ENCODE measurements at places on chromosomes 1 and 21. TPM values are rescaled to one million over a fixed set of nuclear protein-coding genes. Genes with fewer than 3 reads are reported as not detected.

CTSK gene
- total RNA-seq, result 6.6 TPM

CFHR1 gene
- not detected for total RNA-seq

CDK18 gene
- total RNA-seq, result 0.78 TPM

HTR1D gene
- not detected for total RNA-seq

GRCh38 chr1:112397841-112398240 lies 1.8 kb downstream of the CTTNBP2NL start:
- DNase-seq, result no peak

DNA sequence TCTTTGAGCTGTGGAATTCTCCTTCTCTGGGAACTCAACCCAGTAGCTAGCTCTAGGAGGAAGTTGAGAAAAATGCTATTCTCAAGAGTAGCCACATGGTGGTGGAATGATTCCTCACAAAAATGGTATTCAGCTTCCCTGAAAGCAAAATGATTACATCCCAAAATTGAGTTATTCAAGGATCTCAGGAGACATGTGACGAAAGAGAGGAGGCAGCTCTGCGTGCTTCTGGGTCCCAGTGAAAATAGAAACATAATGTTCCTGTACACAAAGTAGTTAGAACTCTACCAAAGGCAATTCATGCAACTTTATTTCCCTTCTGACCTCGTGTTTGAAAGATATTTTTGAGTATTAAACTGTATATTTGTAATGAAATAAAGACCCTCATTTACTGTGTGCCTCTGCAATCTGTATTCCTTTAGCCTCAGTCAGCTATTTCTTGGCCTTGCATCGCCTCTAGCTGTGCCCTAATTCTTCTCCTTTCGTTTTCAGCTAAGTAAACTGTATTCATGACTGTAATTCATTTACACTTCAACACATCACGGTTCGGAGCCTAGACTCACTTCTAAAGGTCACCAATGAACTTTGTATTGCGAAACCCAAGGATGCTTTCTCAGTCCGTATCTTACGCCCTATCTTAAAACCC lies 167.3 kb downstream of the FASLG start:
- DNase-seq, result no peak

GRCh38 chr1:9376430-9376829 lies 83.7 kb downstream of the SPSB1 start:
- DNase-seq, result no peak

DNA sequence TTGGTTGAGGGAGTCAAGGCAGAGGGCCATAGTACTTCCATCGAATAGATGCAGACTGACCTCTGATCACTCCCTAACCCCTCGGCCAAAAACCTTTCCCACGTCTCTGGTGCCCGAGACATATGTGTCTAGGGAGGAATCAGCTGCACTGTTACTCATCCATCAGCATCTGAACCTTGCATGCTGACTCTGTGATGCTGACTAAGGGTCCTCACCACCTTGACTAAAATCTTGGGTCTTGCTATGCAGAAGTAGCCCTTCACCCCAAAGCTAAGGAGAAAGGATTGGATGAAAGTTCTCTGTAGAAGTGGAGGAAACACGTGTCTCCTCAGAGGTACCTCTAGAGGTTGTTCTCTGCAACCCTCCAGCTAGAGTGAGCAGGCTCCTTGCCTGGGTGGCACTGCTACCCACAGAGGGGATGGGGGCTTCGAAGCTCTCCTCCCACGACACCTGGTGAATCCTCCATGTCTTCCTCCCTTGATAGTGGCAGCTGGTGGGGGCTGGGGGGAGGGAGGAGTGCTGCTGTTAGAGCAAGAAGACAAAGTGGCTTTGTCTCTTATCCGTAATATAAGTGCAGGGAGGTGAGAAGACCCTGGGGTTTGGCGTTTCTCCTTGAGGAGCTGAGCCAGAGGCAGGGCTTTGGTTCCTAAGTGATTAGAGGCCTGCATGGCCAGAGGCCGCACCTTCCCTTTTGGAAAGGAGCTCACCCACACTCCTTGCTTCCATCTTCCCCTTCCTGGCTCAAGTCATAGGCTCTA lies 45.1 kb downstream of the ATP2B4 start:
- DNase-seq, result no peak

DNA sequence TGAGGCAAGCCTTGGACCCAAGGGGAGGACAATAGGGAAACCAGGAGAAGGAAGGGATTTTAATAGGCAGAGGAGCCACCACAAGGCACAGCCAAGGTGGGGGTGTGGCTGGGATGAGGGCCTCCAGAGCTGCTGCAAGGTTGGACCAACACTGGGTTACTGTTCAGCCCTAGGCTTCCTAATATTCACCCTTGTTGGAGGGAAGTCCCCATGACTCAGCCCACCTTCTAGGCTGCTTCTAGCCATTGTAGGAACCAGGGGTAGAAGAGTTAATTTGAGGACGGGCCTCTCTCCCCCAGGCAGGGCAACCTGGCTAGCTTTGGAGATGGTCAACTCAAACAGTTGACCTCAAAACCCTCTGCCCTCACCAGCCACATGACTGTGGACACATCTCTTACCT lies 59.5 kb downstream of the KCNN3 start:
- no peak for DNase-seq

DNA sequence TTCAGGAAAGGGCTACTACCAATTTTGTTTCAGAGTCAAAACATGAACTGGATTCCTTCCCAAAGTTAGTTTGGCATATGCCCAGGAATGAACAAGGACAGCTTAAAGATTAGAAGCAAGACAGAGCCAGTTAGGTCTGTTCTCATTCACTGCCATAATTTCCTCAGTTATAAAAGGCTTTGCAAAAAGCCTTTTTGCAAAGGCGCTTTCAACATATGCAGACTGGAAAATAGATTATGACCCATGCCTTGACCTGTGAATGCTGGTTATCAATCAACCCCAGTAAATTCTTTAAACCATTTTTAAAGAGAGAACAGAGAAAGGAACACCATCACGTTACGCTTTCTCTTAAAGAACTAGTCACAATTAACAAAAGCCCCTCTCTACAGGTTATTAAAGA lies 1.7 kb upstream of the FRRS1 start:
- DNase-seq, result no peak

DNA sequence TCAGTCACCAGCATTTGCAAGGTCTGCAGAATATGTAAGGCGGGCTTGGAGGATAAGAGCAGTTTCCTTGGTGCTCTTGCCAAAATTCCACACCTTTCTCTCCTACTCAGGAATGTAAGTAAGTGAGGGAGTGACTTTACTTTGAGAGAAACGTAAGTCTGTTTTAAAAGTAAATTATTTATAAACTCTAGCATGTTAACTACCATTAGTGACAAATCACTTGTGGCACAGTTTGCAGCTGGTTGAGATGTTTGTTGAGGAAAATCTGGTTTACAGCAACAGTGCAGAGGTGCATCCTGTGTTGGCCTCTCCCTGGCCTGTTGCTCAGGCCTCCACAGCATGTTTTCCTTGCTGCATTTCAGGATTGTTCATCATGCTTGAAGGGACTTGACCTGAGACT lies 8.5 kb downstream of the CGN start:
- no peak for DNase-seq

DNA sequence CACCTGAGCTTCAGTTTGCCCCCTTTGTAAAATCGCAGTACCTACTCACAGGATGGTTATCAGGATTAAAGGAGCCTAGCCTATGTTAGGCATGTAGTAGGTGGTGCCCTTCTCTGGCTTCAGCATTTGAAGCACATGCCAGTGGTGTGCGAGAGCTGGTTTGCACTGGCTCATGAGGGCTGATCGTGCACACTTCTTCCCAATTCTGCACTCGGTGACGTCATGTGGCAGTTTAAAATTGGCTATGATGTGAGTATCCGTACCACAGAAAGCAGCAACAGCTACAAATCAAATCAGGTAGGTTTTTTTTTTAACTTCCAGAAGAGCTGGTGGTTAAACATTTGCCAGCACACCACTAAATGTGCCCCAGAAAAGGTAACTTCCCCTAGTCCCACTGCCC lies 13.5 kb downstream of the FOXO6 start:
- no peak for DNase-seq

DNA sequence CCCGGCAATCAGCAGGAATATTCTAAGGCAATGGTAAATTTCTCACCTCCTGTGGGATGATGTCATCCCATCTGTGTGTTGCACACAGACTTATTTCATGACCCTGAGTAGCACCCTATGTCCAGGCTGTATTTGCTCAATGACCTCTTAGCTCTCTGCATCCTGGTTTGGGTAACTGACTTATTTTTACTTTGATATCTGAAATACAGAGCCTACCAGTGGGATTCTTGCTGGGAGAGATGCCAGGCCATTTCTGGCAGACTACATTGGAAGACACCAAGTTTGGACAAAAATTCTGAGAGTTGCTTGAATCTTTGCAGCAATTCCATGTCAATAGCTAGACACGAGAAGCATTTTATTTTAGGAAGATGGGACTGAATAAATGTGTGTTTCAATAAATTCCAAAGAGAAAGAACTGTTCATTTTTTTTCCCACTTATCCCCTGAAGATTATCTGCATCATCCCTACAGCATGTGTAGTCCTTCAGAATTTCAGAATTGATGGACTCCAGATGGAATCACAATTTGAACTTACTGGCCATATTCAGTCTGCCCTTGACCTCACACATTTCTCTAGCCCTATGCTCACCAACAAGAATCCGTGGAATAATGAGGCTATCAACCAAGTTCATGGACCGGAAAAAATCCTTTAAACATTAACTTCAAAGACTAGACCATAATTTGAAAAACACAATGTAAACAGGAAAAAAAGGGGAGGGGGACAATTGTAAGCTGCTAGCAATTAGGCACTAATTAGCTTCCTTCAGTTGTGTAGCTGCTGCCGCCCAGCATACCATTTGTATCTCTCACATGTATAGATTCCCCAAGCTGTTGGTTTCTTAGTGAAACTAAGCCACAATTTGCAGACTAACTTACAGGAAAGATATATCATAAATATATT lies 226.5 kb downstream of the HMCN1 start:
- no peak for DNase-seq

DNA sequence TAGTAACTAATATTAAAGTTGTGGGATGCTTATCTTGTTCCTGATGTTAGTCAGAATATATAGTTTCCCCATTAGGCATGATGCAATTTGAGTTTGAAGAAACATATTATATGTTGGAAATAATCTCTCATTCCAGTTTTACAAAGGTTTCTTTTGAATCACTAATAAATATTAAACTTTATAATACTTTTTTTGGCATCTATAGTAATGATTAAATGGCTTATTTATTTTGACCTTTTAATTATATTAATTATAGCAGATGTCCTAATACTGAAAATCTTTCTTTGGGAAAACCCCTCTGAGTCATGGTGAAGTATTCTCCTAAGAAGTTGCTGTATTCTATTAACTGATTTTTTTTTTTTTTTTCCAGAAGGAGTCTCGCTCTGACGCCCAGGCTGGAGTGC lies 28.5 kb upstream of the PTGS2 start:
- DNase-seq, result no peak

- no peak for DNase-seq
Measured at GRCh38 chr1:167208624-167208976, 12.1 kb upstream of the POU2F1 start.

GRCh38 chr1:51323778-51324177 lies 6.6 kb downstream of the TTC39A start:
- no peak for DNase-seq

- no peak for DNase-seq
Measured at GRCh38 chr1:84171481-84171880, 27.4 kb downstream of the PRKACB start.
